ENCODE measurements at places on chromosomes 7 and 10. TPM values are rescaled to one million over a fixed set of nuclear protein-coding genes. Genes with fewer than 3 reads are reported as not detected.

- DNase-seq = no peak
Observed at GRCh38 chr7:128913870-128914565, 3.5 kb upstream of the KCP start.

DNA sequence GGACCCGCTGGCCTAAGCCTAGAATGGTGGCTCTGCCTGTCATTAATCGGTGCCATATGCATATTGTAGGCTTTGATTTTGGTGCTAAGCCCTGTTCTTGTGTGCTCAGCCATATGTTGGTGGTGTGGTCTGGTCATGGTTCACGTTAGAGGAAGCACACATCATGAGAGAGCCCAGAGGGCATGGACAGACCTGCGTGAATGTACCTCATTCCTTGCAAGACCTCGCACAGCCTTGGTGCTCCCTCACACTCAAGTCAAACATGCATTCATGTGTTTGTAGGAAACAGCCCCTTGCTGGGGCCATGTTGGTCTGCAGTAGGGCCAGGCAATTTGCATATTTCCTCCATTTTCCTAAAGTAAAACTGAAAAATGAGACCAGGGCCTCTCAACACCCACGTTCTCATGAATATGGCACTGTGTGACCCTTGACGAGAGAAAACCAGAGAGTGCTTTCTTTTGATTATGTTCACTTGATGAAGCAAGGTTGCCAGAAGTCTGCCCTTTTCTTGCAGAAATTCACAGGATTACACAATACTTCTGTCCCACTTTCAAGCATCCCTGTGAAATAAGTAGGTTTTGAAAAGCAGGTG lies 268.7 kb downstream of the CELF2 start:
- no peak for DNase-seq

DNA sequence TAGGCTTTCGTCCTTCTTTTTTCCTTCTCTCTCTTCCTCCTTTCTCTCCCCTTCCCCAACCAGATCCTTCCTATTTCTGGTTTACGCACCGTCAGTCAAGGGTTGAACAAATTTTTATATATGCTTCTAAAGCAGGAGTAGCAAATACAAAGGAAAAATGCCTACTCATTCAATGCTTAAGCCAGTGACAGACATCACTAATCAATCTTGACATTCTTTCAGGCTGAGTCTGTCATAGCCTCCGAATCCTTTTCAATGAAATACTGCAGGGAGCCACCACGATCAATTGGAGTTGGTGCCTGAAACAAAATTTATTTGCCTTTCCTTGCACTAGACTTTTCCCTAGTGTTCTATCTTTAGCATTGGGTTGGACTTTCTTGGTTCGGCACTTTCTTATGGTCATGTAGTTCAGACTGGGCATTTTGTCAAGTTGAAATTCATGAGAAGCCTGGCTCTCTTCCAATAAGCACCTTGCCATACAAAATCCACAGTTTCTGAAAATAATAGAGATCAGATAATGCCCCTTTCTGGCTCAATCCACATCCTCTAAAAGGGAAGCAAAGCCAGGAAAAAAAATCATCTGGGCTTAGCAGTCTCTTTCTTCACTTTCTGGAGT lies 239.5 kb upstream of the PLXNA4 start:
- no peak for DNase-seq

- peak; percentile 33 for DNase-seq
Observed at GRCh38 chr10:110916554-110917346, 2.2 kb downstream of the BBIP1 start.

GRCh38 chr10:70568781-70569495 lies 33.6 kb downstream of the PRF1 start:
- no peak for DNase-seq

DNA sequence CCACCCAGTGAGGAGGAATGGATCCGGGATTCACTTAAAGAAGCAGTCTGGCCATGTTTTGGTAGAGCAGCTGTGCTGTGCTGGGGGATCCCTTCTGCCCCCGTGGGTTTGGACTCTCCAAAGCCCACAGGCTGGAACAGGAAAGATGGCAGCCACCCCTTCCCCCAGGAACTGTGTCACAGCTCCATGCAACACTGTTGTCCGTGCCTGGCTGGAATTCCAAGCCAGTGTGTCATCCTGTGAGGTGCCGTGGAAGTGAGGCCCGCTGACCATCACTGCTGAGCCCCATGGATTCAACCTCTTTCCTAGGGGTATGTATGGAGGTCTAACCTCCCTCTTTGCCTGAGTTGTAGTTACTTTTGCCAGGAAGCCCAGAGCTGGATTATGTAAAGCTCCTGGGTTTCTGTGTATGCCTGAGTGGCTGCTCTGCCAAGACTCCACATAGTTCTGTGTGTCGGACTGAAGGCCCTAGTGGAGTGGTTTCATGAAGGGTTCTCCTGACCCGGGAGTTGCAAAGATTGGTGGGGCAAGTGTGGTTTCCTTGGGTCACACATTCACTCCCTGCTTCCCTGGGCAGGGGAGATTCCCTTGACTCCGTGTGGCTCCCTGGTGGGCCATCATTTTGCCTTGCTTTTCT lies 35.1 kb upstream of the PCGF5 start:
- no peak for DNase-seq

DNA sequence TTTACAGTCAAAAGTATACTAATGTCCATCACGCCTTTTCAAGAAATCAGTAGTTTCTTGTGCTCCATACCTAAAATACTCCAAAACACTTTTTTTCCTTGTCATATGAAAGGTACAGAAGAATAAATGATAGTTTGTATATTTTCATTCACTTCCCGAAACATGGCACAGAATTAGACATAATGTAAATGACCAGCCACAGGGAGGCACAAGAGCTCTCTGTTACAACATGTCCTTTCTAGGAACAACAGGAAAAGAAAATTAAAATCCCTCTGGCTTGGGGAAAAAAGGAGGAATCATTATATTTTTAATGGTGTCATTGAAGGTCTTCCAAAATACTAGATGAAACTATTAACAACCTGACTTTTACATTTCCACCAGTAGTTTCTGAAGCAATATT lies 331.2 kb downstream of the ACTR3B start:
- no peak for DNase-seq

DNA sequence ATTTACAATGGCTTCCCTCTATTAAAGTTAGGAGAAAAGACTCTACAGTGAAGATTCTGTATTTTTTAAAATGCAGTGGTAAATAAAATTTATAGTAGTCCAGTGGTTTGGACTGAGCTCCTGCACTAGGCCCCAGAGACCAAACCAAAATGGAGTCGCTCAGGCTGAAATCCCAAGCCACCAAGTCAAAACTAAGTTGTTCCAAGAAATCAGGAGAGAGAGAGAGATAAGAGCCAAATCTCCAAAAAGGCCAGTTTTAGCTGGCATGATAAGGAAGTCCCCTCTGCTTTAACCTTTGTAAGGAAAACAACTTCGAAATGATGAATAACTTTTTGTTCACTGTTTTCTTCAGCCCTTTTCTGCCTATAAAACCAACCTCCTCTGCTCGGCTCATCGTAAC lies 265.9 kb upstream of the KLF14 start:
- DNase-seq = no peak

- DNase-seq = no peak
Observed at GRCh38 chr7:114255404-114255841, 159.2 kb upstream of the FOXP2 start.

GRCh38 chr7:155462163-155462735 lies 4.3 kb downstream of the EN2 start:
- no peak for DNase-seq

GRCh38 chr7:148242294-148242821 lies 348.2 kb upstream of the C7orf33 start:
- DNase-seq = peak; percentile 39

PILRA gene
- total RNA-seq = 11.9 TPM

All from prostate gland (tissue), 2 donors.